ENCODE measurements at places on chromosomes 2 and 18.

GRCh38 chr2:215430528-215431187 is 5.2 kb downstream of the FN1 start:
- no peak for DNase-seq

- no peak for DNase-seq
Observed at GRCh38 chr2:170813611-170814532, 2.8 kb upstream of the GAD1 start.

DNA sequence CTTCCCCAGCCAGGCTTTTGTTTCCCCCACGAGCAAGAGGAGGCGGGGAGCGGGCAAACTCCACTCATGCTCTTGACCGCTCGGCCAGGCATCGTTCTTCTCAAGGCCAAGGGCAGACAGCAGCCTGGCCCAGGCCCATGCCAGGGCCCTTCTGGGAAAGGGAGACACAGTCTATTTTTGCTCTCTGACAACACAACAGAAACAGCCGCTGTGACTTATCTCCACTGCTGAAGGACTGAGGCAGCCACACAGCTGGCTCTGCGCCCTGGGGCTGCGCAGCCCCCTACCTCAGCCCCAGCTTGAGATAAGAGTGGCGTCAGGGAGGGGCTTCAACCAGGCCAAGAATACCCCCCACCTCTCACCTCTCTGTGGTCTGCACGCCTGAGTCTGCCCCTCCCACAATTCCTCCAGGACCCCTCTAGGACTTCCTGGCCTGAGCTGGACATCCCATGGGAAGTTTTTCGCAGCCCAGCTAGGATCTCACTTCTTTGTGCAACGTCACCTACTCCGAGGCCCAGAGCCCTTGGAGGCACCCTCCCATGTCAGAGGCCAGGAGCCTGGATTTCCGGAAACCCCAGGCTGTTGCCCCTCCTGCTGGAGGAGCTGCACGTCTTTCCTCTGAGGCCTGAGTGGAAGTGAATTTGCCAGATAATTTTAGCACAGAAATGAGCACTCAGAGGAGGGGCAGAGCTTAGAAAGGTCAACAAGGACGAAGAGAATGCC is 118.9 kb upstream of the OTOS start:
- DNase-seq = no peak

GRCh38 chr2:153880926-153881325 is 9.2 kb downstream of the GALNT13 start:
- DNase-seq = no peak

GRCh38 chr2:100446696-100447095 is 23.6 kb upstream of the NMS start:
- DNase-seq = no peak

DNA sequence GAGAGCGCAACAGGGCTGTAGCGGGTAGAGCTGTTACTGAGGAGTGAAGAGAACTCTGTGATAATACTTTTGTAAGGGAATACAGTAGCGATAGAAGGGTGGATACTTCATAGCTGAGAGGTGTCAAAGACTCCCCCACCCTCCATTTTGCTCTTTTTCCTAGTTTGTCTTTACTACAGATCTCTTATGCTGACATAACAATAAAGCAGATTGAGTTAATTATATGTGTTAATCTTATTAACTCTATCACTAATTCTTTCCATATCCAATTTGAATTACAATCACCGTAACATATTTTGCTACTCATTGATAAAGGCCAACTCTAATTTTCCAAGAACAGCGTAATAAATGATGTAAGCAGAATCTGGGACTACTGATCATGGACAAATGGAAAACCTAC is 57.1 kb downstream of the UGP2 start:
- DNase-seq = no peak

- no peak for DNase-seq
Observed at GRCh38 chr18:58637946-58638345, 9.1 kb upstream of the ALPK2 start.

GRCh38 chr18:59429608-59430007 is 70.5 kb upstream of the LMAN1 start:
- no peak for DNase-seq

GRCh38 chr2:43267381-43267780 is 41.0 kb upstream of the ZFP36L2 start:
- no peak for DNase-seq

DNA sequence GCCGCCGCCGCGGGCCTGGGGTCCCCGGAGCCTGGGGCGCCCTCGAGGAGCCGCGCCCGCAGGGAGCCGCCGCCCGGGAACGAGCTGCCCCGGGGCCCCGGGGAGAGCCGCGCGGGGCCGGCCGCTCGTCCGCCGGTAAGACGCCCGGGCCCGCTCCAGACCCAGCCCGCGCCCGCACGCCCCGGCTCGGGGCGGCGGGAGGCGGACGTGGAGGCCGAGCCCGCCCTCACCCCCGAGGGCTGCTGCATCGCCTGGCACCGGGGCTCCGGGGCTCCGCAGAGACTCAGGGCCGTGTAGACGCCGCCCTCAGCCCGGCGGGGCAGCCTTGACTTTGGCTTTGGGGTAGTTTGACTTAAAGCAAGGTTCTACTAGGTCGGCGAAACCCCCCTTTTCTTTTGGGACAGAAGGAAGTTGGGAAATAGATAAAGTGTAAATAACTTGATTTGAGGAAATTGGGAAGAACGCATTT is 335 bp downstream of the ERFE start:
- no peak for DNase-seq

GRCh38 chr18:64799376-64799775 is 650.5 kb upstream of the LINC00305 start:
- no peak for DNase-seq

DNA sequence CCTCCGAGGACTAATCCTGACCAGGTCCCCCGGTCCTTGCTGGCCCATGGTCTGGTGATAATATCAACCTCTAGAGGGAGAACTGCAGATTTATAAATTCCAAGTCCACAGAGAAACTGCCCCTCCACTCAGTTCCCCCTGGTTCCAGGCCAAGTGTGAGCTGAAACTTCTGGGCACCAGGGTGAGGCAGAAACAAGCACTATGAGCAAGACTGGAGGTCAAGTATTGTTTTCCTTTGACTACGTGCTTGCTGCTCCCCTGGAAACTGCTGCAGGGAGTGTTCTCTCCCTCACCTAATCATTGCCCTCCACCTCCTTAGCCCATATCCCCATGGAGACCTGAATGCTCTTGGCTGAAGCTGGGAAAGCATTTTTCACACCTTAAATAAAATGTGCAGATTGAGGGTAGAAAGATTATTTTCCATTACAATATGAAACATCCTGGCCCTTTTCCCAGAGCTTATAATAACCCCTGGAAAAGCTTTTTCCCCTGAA is 135.2 kb downstream of the RDH14 start:
- no peak for DNase-seq

- DNase-seq = no peak
Observed at GRCh38 chr2:56806924-56807323, 623.1 kb downstream of the CCDC85A start.
